ENCODE measurements at places on chromosomes 7 and 10.

DNA sequence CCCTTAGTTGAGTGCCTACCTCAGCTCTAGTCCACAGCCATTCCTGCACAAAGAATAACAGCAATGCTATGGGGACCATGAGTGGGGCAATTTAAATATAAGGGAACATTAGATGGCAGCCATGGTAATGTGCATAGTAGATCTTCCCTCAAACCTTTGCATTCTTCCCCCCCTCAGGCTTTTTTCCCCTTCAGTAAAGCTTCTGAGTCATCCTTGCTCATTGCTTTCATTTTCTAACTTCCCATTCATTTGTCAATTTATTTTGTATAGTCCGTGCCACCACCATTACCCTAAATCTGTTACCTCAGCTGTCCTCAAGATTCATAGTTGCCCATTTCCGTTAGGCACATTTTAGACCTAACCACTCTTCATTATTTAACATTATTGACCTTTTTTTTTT, 10.7 kb downstream of the HECTD2 start:
- no peak for DNase-seq

DNA sequence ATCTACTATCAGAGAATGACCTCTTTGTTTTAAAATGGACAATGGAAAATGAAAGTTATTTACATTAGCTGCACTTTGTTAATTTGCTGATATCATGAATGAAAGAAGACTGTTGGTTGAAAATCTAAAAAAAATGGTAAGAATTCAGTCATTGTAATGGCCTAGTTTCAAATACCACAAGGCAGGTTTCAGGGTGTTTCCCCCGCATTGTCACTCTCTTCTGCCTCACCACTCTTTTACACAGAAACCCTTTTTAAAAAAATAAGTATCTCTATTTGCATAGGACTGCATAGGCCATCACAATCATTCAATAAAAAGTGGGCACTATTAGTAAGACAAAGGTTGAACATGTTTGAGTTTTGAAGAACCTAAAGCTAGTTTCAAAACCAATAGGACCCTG, 737.1 kb downstream of the INHBA start:
- DNase-seq: no peak

GRCh38 chr7:127938588-127938987, 92.6 kb downstream of the LRRC4 start:
- no peak for DNase-seq

- no peak for DNase-seq
These were observed 14.5 kb downstream of the WNT16 start for GRCh38 chr7:121343302-121343701.

- no peak for DNase-seq
These were observed 48.0 kb upstream of the SP8 start for GRCh38 chr7:20834656-20835055.

All from activated naive CD4-positive, alpha-beta T cell (primary cell).